M059J (cell line): ENCODE measurements at places on chromosomes 1 and 21.

- DNase-seq = no peak
These were observed 10.6 kb downstream of the VCAM1 start for GRCh38 chr1:100730130-100730529.

- no peak for DNase-seq
These were observed 349.0 kb downstream of the SIPA1L2 start for GRCh38 chr1:232280910-232281309.

GRCh38 chr1:31663622-31664452, 19.2 kb upstream of the PEF1 start:
- peak; percentile 44 for DNase-seq

- no peak for DNase-seq
These were observed 26.6 kb upstream of the CASZ1 start for GRCh38 chr1:10823000-10823401.

DNA sequence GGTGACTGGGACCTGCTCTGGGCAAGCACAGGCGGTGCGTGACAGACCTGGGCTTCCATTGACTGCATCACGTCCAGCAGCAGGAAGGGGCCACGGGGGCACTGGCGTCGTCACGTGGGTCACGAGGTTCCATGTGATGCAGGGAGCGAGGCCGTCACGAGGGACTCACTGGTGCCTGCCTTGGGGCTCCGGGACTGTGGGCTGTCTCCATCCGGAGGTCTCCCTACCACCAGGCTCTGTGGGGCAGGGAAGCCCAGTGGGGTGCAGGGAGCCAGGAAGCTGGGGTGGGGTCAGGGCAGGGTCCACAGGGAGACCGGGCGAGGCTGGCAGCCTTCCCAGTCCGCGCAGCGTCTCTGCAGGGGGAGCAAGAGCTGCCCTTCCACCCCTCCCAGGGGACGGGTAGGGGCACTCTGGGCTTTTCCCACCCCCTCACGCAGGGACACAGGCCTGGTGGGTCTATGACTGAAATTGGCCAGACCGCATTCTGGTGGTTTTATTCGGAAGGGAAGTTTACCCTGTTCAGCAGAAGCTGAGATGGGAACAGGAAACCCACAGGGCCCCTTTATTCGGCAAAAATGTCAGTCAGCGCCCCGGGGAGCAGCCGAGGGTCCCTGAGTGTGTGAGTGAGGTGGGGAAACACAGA, 416 bp upstream of the TNFRSF14 start:
- DNase-seq = peak; percentile 30

DNA sequence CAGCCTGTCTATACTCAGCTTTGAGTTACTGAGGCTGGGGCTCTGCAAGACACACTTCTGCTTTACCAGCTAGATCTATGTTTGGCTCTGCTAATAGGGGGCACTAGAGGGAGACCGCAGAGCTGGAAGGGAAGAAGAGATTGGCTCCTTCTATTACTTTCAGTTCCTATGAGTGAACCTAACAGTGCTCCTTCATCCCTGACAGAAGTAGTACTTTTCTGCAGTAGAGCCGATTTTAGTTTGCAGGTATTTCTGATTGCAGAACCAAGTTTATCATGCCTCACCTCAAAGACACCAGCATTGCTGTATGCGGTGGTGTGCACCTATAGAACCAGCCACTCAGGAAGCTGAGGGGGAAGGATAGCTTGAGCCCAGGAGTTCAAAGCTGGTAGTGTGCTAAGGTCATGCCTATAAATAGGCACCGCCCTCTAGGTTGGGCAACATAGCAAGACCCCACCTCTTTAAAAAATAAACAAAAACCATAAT, 5.7 kb upstream of the ZDHHC18 start:
- no peak for DNase-seq

DNA sequence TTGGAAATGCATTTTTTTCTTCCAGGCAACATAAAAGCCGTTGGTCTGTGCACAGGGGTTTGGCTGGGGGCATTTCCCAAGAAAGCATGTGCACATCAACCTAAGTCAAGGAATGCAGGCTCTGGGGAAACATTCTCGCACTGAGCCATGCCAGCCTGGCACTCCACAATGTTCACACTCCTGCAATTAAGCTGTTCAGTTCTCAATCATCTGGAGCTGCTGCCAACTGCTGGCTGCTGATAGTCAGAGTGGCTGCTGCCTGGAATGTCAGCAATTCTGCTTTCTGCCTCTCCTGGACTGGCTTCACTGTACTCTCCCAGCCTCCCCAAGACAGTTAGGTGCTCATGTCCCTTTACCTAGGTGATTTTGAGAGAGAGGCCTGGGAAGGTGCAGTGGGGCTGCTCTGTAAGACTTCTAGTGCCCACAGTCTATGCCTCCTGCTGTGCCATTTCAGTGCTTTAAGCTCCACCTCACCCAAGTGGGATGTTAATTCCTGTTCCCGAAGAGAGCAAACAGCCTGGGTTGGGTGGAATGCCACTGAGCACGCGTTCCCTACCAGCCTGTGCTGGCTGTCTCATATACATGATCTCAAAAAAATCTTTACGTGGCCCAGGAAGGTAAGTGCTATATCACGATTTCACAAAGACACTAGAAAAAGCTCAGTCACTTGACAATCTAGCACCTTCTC, 131.7 kb downstream of the BRINP2 start:
- no peak for DNase-seq

- no peak for DNase-seq
These were observed 4.5 kb upstream of the RASSF5 start for GRCh38 chr1:206502812-206503211.
